T-helper 9 cell (primary cell): ENCODE measurements at places on chromosomes 7 and 10.

GRCh38 chr10:56319386-56319785 is 41.7 kb downstream of the ZWINT start:
- no peak for DNase-seq

- DNase-seq, result no peak
These were observed 31.1 kb downstream of the NUB1 start for GRCh38 chr7:151372612-151373265.

GRCh38 chr10:106557053-106557452 is 607.5 kb downstream of the SORCS1 start:
- DNase-seq, result no peak

DNA sequence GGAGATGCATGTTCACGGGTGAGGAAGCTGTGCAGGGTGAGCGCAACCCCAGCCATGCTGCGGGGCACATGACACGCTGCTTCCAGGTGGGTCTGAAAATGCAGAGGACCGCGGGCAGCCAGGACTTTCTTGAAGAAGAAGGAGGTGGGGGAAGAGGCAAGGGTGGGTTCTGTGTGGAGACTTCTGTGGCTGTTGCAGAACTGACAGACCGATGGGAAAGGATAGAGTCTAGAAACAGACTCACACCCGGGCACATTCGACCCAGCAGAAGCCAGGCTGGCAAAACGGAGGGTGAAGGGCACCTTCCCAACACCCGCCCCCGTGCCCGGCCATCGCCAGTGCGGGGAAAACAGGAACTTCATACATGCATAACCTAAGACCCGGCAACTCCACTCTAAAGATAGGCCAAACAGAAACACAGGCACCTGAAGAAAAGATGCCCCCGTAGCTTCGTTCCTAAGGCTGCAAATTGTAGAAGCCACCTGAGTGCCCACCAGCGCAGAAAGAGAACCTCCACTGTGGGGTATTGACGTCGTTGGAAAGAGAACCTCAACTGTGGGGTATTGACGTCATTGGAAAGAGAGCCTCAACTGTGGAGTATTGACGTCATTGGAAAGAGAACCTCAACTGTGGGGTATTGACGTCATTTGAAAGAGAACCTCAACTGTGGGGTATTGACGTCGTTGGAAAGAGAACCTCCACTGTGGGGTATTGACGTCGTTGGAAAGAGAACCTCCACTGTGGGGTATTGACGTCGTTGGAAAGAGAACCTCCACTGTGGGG is 4.8 kb upstream of the KNDC1 start:
- DNase-seq, result no peak

DNA sequence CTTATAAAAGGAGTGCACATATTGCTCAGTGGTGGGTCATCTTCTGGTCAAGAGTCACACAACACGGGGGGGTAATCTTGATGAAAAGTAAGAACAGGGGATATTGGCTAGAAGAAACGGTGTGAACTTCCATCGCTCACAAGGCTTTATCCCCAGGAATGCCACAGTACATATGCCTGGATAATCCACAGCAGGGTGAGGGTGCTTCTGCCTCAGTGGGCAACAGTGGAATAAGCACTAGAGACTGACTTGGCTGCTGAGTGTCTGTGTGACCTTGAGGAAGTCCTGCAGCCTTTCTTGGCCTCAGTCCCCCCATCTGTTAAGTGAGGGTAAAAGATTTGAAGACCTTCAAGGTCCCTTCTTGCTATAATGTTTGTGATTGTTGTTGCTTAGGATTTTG is 44.9 kb upstream of the SHH start:
- DNase-seq, result no peak

- DNase-seq, result no peak
These were observed 1010.9 kb upstream of the PHF14 start for GRCh38 chr7:9962742-9963141.

- DNase-seq, result no peak
These were observed 78.1 kb upstream of the NRBF2 start for GRCh38 chr10:63054889-63055611.

DNA sequence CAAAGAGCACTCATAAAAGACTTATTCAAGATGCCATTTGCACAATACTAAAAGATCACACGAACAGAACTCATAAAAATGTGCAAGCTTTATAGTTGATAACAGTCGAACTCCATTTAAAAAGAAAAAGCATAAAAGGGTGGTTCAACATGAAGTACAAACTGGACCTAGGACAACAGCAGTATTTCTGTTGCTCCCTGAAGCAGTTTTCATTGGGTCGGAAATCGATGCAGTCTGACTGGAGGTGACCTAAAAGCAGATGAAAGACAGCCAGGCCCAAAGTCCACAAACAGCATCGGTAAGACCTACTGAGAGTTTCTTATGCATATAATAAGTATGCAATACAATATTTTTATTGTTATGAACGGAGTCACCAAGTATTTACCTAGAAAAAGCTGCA is 23.9 kb downstream of the FAM171A1 start:
- no peak for DNase-seq

DNA sequence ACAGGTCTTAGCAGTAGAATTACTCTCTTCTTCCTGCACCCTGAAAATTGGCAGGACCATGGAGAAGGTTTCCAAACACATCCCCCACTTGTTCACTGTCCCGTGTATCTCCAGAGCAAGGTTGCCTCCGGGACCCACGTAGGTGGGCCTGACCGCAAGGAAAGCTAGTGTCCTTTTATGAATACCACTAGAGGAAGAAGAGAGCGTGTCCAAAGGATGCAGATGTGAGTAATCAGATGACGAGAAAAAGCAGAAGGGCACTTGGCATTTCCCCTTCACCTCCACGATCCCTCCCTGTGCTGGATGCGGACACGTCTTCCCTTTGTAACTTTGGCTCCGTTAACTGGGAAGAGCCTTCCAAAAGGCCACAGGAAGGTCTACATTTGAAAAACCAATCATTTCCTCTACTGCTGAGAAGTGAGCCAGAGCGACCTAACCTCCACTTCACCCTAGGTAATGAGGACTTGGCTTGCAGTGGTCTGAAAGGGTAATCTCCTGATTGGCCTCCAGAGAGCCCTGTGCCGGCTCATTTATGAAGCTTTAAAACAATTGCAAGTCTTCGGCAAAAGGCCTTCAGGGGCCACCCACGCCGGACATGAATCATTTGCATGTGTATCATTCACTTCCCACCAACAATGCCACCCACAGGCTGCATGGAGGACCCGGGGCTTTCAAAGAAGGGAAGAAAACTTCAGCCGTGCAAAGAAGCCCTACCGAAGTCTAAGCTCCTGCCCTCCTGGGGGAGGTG is 55.4 kb downstream of the LYZL1 start:
- DNase-seq, result no peak
